ENCODE measurements at places on chromosomes 2 and 18.

GRCh38 chr2:215684448-215685237, 248.8 kb upstream of the FN1 start:
- peak; percentile 93 for DNase-seq

DNA sequence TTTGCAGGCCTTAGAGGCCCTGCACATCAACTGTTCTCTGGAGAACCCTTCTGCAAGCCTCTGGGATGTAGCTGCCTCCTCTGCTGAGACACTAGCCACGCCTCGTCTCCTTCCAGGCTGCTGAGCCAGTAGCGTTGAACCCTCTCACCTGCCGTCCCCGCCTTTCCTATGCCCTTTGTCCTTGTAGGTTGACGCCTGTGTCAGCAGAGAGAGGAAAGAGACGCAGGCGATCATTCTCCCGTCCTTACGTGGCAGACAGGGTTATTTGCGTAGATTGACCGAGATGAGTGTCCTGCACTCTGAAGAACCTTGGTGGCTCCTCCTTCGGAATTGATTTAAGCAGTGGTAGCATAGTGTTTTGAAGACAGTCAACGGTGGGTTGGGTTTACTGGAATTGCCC, 27.8 kb downstream of the ID2 start:
- no peak for DNase-seq

GRCh38 chr2:236959036-236959435, 126.7 kb upstream of the COPS8 start:
- no peak for DNase-seq

DNA sequence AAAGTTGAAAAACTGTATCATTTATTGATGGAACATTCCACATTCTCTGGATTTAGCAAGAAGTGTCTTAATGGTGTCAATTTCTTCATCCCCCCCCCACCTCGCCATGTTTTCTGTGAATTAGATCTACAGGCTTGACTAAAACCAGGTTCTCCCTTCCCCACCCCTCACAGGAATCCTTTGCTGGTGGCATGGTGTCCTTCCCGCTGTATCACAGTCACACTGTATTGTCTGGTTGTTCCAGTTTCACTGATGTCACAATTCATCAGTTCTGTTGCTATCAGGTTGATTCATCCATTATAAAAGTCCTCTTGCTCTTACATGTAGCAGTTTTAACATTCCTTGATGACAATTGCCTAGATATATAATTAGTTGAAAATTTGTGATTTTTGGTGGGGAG, 6.1 kb upstream of the SNORC start:
- DNase-seq = no peak

DNA sequence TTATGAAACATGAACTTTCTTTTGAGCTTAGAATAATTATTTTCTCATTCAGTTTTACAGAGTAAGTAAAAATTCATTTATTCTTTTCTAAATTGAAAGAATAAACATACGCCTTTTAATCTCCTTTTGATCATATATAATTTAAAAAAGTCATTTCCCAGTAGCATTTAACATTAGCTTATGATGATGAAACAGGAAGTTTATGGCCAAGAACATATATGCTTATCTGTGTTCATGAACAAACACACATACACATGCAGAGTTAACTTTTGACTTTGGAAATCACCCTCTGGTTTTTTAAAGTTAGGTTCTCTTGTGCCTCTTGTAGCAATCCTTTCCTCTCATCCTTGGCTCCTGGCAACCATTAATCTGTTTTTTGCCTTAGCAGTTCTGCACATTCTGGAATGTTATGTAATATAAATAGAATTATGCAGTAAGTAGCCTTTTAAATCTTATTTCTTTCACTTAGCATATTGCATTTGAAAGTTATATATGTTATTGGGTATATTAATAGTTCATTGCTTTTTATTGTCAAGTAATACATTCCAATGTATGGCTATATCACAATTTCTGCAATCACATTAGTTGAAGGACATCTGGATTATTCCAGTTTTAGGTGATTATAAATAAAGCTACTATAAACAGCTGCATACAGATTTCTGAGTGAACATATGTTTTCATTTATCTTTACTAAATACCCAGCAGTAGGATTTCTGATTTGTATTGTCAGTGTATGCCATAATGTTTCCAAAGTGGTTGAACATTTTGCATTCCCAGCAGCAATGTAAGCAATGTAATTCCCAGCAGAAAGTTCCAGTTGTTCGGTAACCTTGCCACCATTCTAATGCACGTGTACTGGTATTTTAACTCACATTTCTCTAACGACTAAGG, 210.3 kb downstream of the ZRANB3 start:
- no peak for DNase-seq

DNA sequence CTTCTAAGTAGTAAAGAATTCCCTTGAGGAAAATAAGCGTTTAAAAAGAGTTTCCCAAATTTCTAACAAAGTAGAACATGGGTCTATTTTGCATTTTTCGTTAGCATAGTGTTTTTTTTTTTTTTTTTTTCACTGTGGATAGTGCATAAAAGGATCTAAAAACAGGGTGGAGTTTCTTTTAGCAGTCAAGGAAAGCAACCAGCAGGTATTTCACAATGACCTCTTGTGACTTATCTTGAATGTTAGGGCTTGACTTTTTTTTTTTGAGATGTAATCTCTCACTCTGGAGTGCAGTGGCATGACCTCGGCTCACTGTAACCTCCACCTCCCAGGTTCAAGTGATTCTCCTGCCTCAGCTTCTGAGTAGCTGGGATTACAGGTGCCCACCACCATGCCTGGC, 14.9 kb upstream of the DGKD start:
- no peak for DNase-seq

GRCh38 chr2:100524331-100524730, 38.5 kb upstream of the PDCL3 start:
- peak; percentile 29 for DNase-seq

GRCh38 chr18:54125429-54125828, 99.0 kb downstream of the MBD2 start:
- DNase-seq = no peak

- DNase-seq = no peak
These were observed 154.2 kb upstream of the DLX2 start for GRCh38 chr2:172256886-172257285.

GRCh38 chr2:75592030-75592429, 31.3 kb upstream of the EVA1A start:
- DNase-seq = peak; percentile 94

Data from fibroblast of mammary gland (primary cell).